Prostate gland (tissue), 2 donors: ENCODE measurements at places on chromosomes 1 and 21.

- DNase-seq = no peak
Measured at GRCh38 chr1:218342091-218342490, 3.0 kb upstream of the TGFB2 start.

DNA sequence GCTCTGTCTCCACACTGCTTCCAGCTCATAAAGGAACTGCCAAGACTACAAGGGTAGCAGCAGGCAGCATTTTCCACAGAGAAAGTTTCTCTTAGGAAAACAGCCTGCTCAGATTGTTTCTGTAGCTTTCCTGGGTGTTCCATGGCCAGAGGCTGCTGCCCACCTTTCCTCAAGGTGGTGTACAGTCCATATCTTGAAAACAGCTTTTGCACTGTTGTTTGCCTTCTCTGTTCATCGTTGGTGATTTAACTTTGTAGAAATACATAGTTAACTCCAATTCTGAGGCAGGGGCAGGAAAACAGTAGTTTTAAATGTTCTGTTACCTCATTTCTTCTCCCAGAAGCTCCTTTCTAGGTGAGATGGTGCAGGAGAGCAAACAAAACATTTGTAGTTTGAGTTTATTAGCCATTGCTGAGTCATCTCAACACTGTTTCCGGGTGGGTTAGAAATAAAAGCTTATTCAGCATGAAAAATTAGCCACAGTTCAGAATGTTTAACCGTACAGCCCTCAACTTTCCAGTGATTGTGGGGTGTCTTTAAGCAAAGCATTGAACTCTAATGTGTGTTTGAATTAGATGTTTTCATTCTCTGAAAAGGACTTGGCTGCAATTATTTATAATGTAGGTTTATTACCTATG is 41.7 kb downstream of the DIP2A start:
- DNase-seq = no peak

GRCh38 chr1:167173516-167174184 is 47.0 kb upstream of the POU2F1 start:
- no peak for DNase-seq

DNA sequence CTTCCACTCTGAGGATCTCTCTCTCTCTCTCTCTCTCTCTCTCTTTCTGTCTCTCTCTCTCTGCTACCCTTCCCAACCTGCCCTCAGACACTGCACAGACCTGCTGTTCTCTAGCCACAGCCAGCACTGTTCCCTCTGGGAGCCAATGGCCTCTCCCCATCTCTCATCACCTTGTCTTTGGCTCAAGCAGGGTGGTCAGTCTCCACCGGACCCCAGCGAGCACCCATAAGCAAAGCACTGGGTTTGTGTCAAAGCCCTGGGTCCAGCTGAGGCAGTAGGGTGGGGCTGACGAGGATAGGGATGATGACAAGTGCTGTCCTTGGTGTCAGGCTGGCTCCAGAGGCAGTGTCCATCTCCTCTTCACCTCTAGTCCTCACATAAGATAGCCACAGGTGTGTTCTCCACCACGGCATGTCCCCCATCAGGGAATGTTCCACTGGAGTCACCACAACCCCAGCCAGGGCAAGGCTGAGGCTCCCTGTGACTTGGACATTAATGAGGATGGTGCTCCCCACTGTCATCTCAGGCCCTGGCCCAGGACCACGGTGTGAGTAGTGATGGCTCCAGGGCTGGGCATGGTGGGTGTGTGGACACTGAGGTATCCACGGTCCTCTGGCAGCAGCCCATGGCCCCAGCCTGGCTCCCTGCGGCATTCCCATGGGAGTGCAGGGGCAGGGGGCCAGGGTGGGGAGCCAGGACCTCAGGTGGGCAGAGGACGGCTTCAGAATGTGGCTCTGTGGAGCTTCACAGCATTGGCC is 8.4 kb upstream of the GOLT1A start:
- DNase-seq = no peak

DNA sequence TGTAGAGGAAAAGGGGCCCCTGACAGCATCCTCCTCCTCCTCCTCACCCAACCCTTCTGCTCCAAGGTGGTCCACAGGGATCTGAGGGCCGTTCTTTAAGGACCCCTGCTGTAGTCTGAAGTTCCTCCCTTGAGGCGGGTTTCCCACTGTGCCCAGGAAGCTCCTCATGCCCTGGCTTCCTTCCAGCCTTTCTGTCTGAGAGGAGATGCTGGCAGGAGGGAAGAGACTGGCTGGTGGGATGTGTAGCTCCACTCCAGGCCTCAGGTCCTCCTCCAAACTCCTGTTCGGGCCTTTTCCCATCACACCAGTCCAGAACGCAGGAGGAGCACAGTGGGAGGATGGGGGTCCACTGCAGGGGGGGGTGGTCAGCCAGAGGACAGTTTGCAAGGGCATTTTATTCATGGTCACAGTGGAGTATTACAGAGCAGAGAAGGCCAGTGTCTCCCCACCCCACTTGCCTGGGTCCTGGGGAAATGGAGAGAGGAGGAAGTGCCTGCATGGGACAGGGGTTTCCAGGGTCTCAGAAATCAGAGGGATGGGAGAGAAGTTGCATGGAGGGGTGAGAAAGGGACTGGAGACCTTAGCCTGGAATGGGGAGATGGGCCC is 7.8 kb downstream of the ETV3L start:
- no peak for DNase-seq

DNA sequence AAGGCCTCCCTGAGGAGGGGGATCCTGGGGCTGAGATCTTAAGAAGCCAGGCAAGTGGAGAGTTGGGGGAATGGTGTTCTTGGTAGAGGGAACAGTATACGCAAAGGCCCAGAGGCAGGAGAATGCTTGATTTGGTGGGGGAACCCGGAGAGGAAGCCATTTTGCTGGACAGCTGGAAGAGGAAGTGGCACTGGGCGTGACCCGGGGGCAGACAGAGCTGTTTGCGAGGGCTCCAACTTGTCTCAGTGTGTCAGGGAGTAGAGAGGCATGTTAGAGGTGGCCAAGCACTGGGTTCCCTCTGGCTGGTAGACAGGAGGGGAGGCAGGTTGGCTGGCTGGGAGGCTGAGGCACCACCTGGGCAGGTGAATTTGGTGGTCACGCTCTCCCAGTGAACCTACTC is 96.3 kb upstream of the ACTL8 start:
- no peak for DNase-seq

GRCh38 chr1:4658643-4659628 is 4.5 kb downstream of the AJAP1 start:
- DNase-seq = no peak

DNA sequence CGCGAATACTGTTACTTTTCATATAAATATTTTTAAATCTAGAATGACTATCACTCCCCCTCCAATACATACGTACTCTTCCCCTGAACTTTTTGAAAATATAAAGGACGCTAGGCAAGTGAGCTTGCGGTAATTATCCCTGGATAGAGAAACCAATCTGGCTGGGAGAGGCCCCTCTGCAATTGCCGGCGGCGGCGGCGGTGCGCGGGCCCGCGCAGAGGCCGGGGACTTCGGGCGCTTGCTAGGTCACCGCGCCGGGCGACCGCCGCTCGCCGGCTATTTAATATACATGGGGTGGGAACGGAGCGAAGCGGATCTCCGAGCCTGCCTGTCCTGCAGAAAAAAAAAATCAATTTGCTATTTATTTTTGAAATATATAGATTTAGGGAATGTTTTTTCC is 416.3 kb upstream of the ESRRG start:
- no peak for DNase-seq

DNA sequence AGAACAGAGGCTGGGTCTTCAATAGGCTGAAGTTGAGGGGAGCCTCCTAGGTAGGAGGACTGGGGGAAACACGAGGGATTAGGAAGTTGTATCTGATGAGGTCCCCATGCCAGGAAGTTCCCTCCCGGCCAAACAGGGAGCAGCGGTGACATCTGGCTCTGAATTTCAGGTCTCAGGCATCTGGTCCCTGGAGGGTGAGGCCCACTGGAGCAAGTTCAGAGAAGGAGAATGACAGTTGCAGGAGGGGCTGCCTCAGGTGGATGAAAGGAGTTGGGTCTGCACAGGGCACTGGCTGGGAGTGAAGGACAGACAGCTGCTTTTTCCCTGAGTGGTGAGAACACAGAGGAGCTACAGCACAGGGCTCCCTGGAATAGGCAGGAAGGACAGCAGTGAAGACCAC is 9.1 kb downstream of the TMEM9 start:
- no peak for DNase-seq
